ENCODE measurements at places on chromosomes 16 and 17.

GRCh38 chr17:70604854-70605253 lies 435.5 kb downstream of the KCNJ2 start:
- no peak for DNase-seq

DNA sequence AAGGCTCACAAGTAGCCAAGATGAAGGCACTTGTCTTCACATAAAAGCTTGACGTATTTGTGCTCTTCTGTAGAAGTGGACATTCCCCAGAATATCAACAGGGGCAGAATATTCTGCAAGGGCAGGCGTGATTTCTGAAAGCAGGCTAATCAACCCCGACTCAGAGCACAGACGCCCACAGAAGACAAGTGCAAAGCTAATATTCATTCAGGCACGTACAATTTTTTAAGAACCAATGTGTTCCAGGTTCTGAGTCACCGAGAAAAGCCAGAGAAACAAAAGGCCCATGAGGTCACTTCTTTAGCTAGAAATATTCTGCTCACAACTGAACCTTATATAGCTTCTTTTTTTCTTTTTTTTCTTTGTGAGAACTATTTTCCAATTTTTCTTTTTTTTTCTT lies 121.6 kb downstream of the DNAH9 start:
- DNase-seq: no peak

DNA sequence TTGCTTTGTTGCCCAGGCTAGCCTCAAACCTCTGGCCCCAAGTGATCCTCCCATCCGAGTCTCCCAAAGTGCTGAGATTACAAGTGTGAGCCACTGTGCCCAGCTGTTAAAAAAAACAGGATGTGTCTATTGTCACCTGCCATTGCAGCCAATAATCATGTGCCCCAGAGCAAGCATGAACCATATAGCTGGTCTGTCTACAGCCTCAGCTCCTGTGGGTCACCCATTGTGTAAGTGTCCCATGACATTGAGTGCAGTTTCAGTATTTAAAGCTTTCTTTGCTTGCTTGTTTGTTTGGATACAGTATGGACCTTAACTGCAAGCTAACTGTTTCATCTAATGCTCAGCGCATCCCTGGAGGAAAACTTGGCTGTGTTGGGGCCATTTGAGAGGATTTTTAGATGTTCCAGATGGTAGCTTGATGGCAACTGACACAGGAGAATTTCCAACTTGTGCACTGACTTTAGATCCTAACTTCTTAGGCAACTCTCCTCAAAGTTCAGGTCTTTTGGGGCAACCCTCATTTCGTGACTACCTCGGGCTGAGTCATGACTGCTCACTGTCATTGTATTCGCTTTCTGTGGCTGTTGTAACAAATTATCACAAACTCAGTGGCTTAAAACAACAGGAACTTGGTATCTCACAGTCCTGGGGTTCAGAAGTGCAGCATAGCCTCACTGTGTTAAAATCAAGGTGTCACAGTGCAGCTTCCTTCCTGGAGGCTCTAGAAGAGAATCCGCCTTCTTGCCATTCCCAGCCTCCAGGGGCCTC lies 30.3 kb upstream of the ADORA2B start:
- no peak for DNase-seq

DNA sequence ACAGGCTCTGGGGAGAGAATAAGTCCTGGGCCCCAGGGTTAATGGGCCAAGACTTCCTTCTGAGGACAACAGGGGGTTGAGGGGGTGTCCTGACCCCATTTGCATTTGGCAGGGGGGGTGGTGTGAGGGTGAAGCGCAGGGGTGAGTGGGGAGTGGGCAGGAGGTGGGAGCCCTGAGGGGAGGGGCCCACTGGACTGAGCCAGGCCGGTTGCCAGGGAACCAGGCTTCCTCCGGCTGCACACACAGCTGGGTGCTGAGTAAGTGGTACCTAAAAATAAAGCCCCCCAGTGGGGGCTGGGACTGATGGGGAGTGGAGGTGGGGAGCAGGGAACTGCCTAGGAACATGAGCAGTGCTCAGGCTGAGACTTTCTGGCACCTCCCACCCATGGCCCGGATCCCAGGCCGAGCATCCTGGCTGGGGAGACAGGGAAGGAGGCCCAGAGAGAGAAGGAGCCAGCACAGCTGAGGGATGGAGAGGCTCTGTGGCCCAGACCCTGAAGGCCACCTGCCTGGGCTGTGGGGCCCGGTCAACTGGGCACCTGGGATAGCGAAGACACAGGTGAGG lies 7.5 kb upstream of the RASD1 start:
- no peak for DNase-seq

DNA sequence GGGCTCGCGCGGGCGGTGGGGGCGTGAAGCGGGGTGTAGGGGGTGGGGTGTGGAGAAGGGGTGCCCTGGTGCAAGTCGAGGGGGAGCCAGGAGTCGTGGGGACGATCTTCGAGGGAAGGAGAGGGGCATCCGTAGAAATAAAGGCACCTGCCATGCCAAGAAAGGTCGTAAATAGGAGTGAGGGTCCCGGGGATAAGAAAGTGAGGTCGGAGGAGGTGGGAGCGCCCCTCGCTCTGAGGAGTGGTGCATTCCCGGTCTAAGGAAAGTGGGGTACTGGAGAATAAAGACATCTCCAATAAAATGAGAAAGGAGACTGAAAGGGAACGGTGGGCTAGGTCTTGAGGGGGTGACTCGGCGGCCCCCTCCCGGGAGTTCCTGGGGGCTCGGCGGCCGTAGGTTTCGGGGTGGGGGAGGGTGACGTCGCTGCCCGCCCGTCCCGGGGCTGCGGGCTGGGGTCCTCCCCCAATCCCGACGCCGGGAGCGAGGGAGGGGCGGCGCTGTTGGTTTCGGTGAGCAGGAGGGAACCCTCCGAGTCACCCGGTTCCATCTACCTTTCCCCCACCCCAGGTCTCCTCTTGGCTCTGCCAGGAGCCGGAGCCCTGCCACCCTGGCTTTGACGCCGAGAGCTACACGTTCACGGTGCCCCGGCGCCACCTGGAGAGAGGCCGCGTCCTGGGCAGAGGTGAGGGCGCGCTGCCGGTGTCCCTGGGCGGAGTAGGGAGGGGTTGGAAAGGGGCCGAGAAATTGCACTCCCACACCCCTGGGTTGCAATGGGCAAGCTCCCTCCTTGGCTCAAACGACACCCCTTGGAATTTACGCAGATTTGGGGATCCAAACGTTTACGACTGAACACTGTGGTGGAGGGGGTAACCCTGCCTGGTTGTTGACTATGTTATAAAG lies 888 bp downstream of the CDH1 start:
- DNase-seq: peak; percentile 33

GRCh38 chr17:61161615-61162134 lies 238.0 kb upstream of the TBX2 start:
- DNase-seq: peak; percentile 15

DNA sequence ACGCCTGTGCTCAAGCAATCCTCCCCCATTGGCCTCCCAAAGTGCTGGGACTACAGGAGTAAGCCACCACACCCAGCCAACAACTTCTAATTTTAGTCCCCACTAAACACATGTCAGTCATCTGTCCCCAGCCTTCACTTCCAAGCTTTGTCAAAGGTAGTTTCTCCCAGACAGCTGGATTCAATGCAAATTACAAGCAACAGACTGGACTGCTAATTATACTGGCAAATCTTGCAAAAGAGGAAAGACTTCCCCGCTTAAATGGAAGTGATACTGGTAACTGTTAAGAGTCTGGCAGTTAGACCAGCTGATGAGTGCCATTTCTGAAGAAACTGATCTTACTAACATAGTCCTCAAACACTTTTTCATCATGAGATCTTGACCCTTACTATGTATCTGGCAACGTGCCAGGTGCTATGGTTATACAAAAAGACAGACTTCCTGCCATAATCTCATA lies 8.2 kb upstream of the GGA2 start:
- no peak for DNase-seq

- DNase-seq: peak; percentile 82
These were observed 7.3 kb downstream of the SLC22A31 start for GRCh38 chr16:89192956-89193575.

DNA sequence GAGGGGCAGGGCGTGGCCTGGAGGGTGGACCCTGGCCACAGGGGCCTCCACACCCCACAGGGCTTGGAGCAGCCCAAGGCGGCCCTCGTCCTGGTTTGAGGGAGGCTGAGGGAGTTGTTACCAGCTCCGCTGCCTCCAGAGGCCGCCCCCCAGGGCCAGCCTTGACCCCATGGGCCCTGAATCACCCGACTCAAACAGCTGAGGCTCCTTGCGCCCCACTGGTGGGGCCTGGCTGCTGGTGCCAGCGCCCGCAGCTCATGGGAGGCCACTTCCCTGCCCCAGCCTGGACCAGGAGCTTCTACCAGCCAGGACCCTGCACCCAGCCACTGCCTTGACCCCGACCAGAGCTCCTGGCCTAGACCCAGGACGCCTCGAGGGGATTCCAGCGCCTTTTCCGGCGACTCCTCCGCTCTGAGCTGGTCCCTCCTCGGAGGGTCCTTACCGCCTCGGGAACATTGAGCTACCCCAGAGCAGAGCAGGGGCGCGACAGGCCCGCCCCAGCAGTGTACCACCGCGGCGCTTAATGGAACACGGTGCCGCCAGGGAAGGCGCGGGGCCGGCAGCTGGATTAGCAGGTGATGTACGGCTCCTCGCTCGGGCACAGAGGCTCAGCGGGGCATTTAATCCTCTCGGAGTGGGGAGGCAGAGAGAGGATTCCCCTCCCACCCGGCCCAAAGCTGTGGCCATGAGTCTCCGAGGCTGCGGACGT lies 37.2 kb downstream of the GSE1 start:
- no peak for DNase-seq

DNA sequence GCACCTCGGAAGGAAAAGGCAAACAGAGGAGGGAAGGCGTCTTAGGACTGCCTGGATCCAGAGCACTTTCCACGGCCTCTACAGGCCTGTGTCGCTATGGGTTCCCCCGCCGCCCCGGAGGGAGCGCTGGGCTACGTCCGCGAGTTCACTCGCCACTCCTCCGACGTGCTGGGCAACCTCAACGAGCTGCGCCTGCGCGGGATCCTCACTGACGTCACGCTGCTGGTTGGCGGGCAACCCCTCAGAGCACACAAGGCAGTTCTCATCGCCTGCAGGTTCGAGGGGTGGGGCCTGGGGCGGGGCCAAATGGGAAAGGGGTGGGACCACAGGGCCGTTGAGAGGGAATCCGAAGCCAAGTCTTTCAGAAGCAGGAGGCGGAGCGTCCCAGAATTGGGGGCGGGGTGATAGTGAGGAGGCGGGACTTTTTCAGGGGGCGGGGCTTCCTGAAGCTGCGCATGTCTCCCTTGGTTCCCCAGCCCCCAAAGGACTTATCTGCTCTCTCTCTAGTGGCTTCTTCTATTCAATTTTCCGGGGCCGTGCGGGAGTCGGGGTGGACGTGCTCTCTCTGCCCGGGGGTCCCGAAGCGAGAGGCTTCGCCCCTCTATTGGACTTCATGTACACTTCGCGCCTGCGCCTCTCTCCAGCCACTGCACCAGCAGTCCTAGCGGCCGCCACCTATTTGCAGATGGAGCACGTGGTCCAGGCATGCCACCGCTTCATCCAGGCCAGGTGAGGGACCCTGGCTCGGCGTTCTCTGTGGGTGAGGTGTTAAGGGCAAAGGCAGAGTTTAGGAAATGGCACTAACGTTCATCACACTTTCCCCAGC lies 939 bp downstream of the BCL6B start:
- peak; percentile 94 for DNase-seq

DNA sequence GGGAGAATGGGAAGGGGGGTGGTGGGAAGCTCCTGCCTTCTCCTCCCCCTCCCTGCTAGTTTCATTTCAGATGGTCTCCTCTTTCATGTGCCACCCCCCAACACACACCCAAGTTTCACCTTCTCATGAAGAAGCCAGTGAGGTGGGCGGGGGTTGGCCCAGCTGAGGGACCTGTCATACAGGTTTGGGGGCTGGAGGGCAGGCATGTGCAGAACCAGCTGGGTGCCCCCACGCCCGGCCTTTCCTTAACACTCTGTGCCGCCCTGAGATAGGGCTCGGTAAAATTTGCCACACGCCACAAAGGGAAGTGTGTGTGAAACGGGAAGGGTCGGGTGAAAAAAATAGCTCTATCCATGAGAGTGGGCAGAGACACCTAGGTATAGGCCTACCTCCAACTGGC lies 57.4 kb downstream of the PIPOX start:
- no peak for DNase-seq

DNA sequence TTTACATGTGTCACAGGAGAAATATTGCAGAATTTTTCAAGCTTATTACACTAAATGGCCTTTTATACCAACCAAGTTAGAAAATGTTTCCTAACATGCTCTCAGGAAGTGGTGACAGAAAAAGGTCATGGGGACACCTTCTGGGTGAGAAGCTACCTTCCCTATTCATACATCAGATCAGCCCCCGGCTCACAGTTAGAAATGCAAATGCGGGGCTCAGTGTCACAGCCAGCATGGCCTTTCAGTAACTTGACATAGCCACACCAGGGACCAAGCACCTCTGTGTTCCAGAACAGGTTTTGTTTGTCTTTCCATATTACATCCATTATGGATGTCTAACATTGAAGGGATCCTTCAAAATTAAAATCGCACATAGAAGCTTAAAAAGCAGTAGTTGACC lies 59.5 kb downstream of the CHD9NB start:
- DNase-seq: no peak

DNA sequence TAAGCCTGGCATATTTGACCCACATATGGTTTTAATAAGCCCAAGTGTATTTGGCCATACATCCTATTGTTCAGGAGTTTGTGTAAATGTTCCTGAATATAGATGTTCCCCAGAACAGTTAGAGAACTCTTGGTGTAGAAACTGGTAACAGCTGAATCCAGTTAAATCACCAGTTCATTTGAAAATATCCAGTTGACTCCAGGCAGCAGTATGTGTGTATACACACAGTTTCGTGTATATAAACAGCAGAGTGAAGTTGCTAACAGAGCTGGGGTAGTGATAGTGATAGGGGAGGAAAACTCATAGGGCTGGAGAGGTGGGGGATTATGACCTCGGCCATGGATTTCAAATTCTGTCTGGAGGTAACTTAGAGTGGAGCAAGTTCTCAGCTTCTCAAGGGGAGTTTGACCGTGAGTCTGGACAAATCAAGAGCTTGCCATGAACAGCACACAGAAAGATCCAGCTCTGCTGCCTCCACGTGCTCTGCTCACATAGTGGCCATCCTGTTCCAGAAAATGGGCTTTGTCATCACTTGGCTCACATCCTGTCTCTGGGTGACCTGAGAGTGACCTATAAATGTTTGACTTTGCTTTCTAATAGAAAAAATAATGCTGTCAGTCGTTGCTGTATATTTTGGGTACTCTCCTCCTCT lies 30.6 kb upstream of the MMD start:
- no peak for DNase-seq

- DNase-seq: no peak
These were observed 32.3 kb upstream of the HS3ST3A1 start for GRCh38 chr17:13634021-13634420.
